ENCODE measurements at places on chromosomes 16 and 17.

- no peak overlapping the region for H3K27ac ChIP-seq
- no peaks in the 10 kb centered on the region for H3K4me1 ChIP-seq
- no peaks in the 10 kb centered on the region for H3K27me3 ChIP-seq
- no peak overlapping the region for H3K4me3 ChIP-seq
- no peaks in the 10 kb centered on the region for H3K36me3 ChIP-seq
Measured at GRCh38 chr16:24035127-24035842, 199.5 kb downstream of the PRKCB start.

DNA sequence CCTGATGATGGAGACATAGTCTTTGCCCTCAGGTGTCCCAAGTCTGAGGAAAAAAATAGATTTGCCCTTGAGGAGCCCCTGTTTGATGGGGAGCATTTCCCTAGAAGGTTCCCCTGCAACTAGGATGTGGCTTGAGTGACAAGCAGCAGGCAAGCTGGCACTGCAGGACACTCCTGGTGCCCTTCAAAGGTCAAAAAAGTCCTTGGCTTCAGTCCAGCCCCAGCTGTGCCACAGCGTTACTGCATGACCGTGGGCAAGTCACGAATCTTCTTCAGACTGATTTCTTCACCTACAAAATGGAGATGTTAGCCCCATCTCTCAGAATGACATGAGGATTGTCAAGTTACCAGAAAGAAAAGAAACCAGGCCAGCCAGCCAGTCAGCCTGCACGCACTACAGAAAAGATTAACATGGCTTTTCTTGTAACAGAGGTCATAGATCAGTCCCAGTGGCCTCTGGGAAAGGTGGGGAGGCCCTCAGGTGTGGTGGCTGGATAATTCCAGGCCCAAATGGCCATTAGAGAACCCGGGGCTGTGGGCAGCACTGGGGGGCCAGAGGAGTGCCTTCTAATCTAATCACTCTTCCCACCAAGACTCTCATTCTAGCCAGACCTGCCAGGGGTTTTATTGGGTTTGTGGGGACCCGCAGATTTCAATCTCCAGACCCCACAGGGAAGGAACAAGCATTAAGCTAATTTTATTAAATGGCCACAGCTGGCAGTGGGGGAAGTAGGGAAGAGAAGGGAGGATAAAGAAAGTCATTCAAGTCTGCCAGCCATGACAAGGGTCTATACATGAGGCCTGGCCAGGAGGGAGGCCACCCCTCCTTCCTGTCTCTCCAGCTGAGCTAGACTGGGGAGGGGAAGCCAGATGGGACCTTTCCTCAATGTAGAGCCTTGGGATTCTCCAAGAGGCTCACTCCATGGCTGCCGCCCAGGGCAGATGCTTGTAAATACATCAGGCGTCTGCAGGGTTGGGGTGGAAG lies 9.7 kb upstream of the KIF18B start:
- H3K4me3 ChIP-seq, result no peak overlapping the region
- no peaks in the 10 kb centered on the region for H3K36me3 ChIP-seq
- H3K27ac ChIP-seq, result no peak overlapping the region
- no peak for DNase-seq
- H3K27me3 ChIP-seq, result no peaks in the 10 kb centered on the region
- H3K4me1 ChIP-seq, result no peaks in the 10 kb centered on the region

DNA sequence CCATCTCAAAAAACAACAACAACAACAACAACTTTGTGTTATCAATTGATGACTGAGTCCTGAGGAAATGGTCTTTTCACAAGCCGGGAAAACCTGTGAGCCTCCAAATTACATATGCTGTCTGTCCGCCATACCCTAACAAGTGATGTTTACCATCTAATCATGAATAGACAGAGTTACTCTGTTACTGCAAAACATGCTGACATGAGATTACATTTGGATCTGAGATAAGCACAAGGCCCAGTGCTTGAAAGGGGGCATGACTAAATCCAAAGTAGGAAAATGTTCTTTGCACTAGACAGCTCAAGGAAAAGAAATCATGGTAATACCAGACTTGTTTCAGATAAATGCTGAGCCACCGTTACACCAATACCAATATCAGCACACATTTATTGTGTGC lies 8.6 kb upstream of the ATXN1L start:
- H3K4me3 ChIP-seq, result no peak overlapping the region
- no peak overlapping the region for H3K27ac ChIP-seq
- H3K4me1 ChIP-seq, result no peaks in the 10 kb centered on the region
- no peaks in the 10 kb centered on the region for H3K36me3 ChIP-seq

- H3K27me3 ChIP-seq, result no peaks in the 10 kb centered on the region
- peaks cover 2% of the 10 kb centered on the region for H3K36me3 ChIP-seq
- H3K4me3 ChIP-seq, result peak overlapping the region; percentile 99
- peak overlapping the region; percentile 7 for H3K27ac ChIP-seq
Measured at GRCh38 chr17:38867179-38867967, 2.5 kb upstream of the LASP1 start.

- no peak for DNase-seq
- H3K4me3 ChIP-seq, result no peak overlapping the region
- no peaks in the 10 kb centered on the region for H3K36me3 ChIP-seq
- H3K4me1 ChIP-seq, result peaks cover 7% of the 10 kb centered on the region
Measured at GRCh38 chr17:10574324-10574723, 24.9 kb upstream of the MYH2 start.

GRCh38 chr16:2092256-2092620 lies 43.5 kb downstream of the PKD1 start:
- peak overlapping the region; percentile 44 for H3K4me3 ChIP-seq
- H3K27me3 ChIP-seq, result no peaks in the 10 kb centered on the region
- DNase-seq, result peak; percentile 30
- H3K36me3 ChIP-seq, result no peaks in the 10 kb centered on the region

GRCh38 chr16:14505846-14506245 lies 124.2 kb downstream of the PARN start:
- H3K27me3 ChIP-seq, result no peaks in the 10 kb centered on the region
- peaks cover 12% of the 10 kb centered on the region for H3K4me1 ChIP-seq
- no peak overlapping the region for H3K4me3 ChIP-seq
- H3K27ac ChIP-seq, result no peak overlapping the region
- no peak for DNase-seq
- H3K36me3 ChIP-seq, result no peaks in the 10 kb centered on the region

DNA sequence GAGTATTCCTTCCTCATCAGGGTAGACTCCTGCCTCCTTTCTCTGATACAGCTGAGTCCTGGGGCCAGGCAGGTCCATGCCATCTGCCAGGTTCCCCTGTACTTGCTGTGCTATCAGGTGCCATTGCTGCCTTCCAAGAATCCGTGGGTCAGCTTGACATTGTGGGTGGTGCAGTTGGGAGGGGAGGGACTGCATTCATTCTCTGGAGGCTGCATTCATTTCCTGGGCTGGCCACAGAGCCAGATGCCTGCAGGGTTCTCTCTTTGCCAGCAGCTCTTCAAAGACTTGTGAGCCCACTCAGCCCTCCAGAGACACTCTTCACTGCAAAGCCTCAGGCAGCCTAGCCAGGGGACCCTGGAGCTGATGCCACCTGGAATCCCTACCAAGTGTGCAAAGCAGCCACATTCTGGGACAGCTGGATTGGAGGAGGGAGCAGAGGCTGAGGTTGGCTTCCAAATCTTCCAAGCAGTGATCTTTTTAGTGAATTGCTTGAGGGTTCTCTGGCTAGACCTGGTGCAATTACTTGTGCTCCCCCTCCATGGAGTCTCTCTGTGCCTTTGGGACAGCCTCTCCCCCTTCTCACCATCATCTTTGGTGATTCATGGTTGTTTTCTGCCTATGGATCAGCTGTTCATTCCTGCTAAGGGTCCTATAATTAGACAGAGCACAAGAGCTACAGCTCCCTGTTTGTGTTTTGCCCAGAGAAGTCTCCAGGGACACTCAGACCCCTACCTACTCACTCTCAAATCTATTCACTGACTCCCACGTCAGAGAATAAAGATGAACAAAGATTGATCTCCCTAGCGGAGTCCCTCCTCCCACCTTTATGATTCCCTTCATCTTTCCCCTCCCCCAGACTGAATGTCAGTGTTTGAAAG lies 20.9 kb downstream of the ANKFN1 start:
- no peaks in the 10 kb centered on the region for H3K27me3 ChIP-seq
- H3K4me1 ChIP-seq, result no peaks in the 10 kb centered on the region
- no peak for DNase-seq
- H3K27ac ChIP-seq, result no peak overlapping the region
- H3K4me3 ChIP-seq, result no peak overlapping the region
- H3K36me3 ChIP-seq, result no peaks in the 10 kb centered on the region

DNA sequence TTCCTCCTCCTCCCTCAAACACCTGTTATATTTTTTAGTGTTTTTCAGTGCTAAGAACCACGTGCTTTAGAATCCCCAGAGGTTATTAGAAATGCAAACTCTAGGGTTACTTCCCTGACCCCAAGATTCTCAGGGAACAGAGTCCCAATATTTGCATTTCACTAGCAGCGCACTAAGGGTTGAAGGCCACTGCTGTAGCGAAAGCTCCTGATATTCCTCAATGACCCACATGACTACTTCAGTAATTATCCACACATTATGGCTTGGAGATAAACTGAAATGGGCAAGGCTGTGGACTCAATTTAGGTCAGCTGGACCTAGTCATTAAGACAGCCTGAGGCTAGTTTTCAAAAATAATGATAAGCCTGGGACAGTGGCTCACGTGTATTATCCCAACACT lies 78.5 kb upstream of the BCAR1 start:
- H3K27ac ChIP-seq, result no peak overlapping the region
- no peaks in the 10 kb centered on the region for H3K4me1 ChIP-seq
- H3K27me3 ChIP-seq, result no peaks in the 10 kb centered on the region

- no peaks in the 10 kb centered on the region for H3K27me3 ChIP-seq
- peaks cover 5% of the 10 kb centered on the region for H3K36me3 ChIP-seq
- H3K27ac ChIP-seq, result no peak overlapping the region
- DNase-seq, result no peak
- no peak overlapping the region for H3K4me3 ChIP-seq
Measured at GRCh38 chr17:855569-855968, 73.4 kb downstream of the MRM3 start.

DNA sequence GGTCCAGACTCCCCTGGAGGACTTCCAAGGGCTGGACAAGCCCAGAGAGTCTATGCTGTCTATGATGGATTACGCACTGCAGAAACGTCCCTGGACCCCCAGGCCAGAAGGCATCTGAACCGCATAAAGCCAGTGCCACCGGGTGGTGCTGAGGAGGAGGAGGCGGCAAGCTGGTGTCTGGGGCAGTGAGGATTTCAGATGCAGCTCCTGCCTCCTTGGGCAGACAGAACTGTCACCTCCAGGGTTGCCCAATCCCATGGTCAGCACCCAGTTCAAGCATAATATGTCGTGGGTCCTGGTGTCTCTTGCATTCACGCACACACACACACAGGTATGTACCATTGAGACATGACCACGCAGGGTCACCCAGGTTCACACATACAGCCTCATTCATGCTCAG lies 25.6 kb downstream of the RAP1GAP2 start:
- H3K36me3 ChIP-seq, result no peaks in the 10 kb centered on the region
- no peak overlapping the region for H3K27ac ChIP-seq
- no peak overlapping the region for H3K4me3 ChIP-seq
- DNase-seq, result no peak
- H3K27me3 ChIP-seq, result no peaks in the 10 kb centered on the region
- H3K4me1 ChIP-seq, result no peaks in the 10 kb centered on the region

DNA sequence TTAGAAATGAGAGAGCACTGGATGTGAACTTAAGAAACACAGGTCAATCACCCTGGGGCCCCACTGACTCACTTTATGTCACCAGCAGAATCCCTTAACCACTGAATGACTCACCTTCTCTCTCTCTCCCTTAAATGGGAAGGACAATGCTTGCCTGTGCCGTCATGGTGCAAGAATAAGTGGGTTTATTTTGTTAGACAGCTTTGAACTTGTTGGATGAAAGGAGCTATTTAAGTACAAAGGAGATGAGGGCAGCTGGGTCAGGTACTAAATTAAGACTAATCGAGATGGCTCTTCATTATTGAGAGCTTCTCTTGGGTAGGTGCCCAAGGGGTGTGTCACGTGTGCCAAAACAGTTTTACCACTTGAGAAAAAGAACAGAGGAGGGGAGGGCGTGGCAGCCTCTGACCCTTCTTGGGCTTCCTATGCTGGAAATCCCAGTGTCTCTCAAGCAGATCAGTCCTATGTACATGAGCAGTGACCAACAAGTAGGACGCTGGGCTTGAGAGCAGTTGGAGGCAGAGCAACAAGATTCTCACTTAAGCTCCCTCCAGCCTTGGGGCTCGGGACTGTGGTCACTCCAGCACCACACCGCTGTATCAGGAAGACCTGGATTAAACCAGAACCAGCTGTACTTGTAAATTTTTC lies 6.7 kb upstream of the KRT31 start:
- no peak overlapping the region for H3K27ac ChIP-seq

GRCh38 chr17:79412886-79413390 lies 197.9 kb downstream of the RBFOX3 start:
- H3K4me3 ChIP-seq, result no peak overlapping the region
- no peaks in the 10 kb centered on the region for H3K4me1 ChIP-seq
- no peak for DNase-seq
- H3K27me3 ChIP-seq, result no peaks in the 10 kb centered on the region
- H3K27ac ChIP-seq, result no peak overlapping the region

- no peaks in the 10 kb centered on the region for H3K27me3 ChIP-seq
- peaks cover 15% of the 10 kb centered on the region for H3K4me1 ChIP-seq
- H3K36me3 ChIP-seq, result no peaks in the 10 kb centered on the region
- H3K4me3 ChIP-seq, result no peak overlapping the region
- no peak overlapping the region for H3K27ac ChIP-seq
- no peak for DNase-seq
Measured at GRCh38 chr17:74742978-74743545, 5.4 kb upstream of the NHERF1 start.

All from H9 (cell line).